ENCODE measurements at places on chromosomes 5 and 9. TPM values are rescaled to one million over a fixed set of nuclear protein-coding genes. Genes with fewer than 3 reads are reported as not detected.

Gene SPRY4
- total RNA-seq, result 20.6 TPM

Gene DOCK8
- total RNA-seq, result 2.4 TPM

Gene HIGD2A
- total RNA-seq, result 266 TPM

Gene NRARP
- total RNA-seq, result 11.7 TPM

Gene FOXD4
- not detected for total RNA-seq

Gene BTNL3
- not detected for total RNA-seq

Gene DIAPH1
- 77.7 TPM for total RNA-seq

Gene FGF1
- 70.2 TPM for total RNA-seq

Gene TERT
- total RNA-seq, result not detected

Gene TIMD4
- total RNA-seq, result not detected

Gene SPAG8
- 3.5 TPM for total RNA-seq

Gene DBH
- total RNA-seq, result not detected

Gene BASP1
- total RNA-seq, result 3.9 TPM

Gene RXRA
- total RNA-seq, result 42.6 TPM

Gene PCDHB10
- 0.94 TPM for total RNA-seq

Gene PPP3R2
- not detected for total RNA-seq

Gene CDC42SE2
- total RNA-seq, result 8.6 TPM

Gene NME5
- total RNA-seq, result 2.0 TPM

Gene OR13C5
- not detected for total RNA-seq

Gene TMED7
- 79.1 TPM for total RNA-seq

Gene CDK7
- 13.3 TPM for total RNA-seq

Gene RPL37
- total RNA-seq, result 510 TPM

Gene C5
- 1.1 TPM for total RNA-seq

Gene DMRT3
- total RNA-seq, result 0.16 TPM

Gene EPB41L4B
- total RNA-seq, result 1.5 TPM

Gene LOX
- 6.8 TPM for total RNA-seq

Gene PCDHA1
- 0.08 TPM for total RNA-seq

Gene SCGB3A1
- total RNA-seq, result not detected

Gene PCSK5
- total RNA-seq, result 6.2 TPM

Gene FAM163B
- not detected for total RNA-seq

Gene PKD2L2
- 0.62 TPM for total RNA-seq

Gene IFNA13
- not detected for total RNA-seq

Gene FBLL1
- total RNA-seq, result 1.5 TPM

Gene CD72
- total RNA-seq, result 0.59 TPM

Gene ECSCR
- 20.1 TPM for total RNA-seq

Gene ALDH7A1
- 26.4 TPM for total RNA-seq

Gene N4BP3
- 2.0 TPM for total RNA-seq

Gene INSL4
- total RNA-seq, result not detected

Gene EGFL7
- total RNA-seq, result 85.3 TPM

Gene PITX1
- 0.83 TPM for total RNA-seq

Gene PRDM9
- not detected for total RNA-seq

Gene TRAF1
- total RNA-seq, result 2.4 TPM

Gene CTSV
- total RNA-seq, result not detected

Gene OTP
- not detected for total RNA-seq

Gene KYAT1
- total RNA-seq, result 9.2 TPM

Gene SPINK13
- total RNA-seq, result not detected

Gene CCL27
- total RNA-seq, result not detected

Gene CDX1
- 0.16 TPM for total RNA-seq

Gene TMEFF1
- 0.46 TPM for total RNA-seq

Gene C9orf78
- total RNA-seq, result 30.7 TPM

Gene ANKRD34B
- total RNA-seq, result not detected

Gene AMBP
- not detected for total RNA-seq

Gene DAB2
- 28.7 TPM for total RNA-seq

Gene PCDHA11
- total RNA-seq, result not detected

Gene PDCD1LG2
- 0.48 TPM for total RNA-seq

Gene DMGDH
- total RNA-seq, result 0.86 TPM

Gene GARIN3
- total RNA-seq, result not detected

Gene SHC3
- total RNA-seq, result 0.16 TPM

Gene FREM1
- 2.4 TPM for total RNA-seq

Measured in cardiac septum (tissue), 1 donor.